NCI-H2171 (cell line): ENCODE measurements at places on chromosomes 1 and 21.

- no peak for DNase-seq
These were observed 12.0 kb downstream of the DDAH1 start for GRCh38 chr1:85452948-85453347.

DNA sequence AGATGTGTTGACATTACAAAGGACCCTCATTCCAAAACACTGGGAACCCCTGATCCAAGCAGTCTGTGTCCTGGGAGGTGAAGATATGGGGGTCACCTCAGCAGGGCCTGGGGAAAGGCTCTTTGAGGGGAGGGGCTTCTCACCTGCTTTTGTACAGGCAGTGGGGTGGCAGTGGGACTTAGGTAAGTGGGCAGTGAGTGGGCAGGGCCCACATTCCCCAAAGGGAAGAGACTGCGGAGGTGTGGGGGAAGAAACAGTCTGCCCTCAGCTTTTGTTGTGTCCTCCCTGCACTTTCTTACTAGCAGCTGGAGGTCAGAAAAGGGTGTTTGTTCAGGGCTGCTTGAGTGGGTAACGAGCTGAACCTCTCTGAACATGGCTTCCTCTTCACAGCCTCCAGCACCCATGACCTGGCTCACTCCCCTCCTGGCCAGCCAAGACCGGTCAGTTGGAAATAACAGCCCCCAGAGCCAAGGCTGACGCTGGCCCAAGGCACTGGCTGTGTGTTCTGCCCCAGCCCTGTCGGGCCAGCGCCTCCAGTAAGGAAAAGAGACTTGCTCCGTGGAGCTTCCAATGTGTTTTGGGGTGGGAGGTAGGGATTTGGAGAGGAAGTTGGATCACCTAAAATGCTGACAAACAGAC is 173.5 kb downstream of the PSMG1 start:
- DNase-seq: no peak

GRCh38 chr1:197339106-197340060 is 71.3 kb downstream of the CRB1 start:
- DNase-seq: no peak

DNA sequence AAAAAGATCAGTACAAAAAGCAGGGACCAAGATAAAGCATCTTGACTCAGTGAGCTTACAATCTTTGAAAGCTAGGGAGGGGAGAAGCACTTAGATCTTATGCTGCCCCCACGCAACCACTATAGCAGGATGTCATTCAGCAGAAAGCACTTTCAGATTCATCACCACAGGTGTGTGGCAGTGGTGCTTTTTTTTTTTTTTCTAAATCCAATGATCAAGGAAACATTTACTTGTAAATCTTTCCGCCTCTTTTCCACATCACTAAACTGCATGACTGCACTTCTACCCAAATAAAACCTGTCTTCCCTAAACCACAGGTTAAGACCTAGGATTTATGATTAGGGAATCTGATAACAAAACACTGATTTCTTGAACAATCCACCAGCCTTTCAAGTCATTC is 154.8 kb downstream of the SLC45A1 start:
- DNase-seq: no peak

GRCh38 chr1:53371121-53371666 is 43.3 kb upstream of the LRP8 start:
- no peak for DNase-seq
